MG63 (cell line): ENCODE measurements at places on chromosomes 13 and 19.

DNA sequence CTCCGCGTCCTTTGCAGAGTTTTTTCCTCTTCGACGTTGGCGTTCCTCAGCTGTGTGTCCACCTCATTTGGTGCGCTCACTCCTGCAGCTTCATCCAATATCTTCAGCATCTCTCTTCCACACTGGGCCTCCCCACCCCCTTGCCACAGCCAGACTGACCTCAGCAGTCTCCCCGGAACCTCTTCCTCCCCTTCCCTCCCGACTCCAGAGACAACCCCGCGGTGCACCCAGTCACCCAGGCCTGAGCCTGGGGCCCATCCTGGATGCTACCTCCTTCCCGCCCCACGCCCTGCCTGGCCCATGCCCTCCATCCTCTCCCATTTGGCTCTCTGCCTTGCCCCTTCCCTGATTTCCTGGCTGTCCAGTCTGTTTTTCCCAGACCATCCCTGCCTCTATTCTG lies 8.1 kb upstream of the C5AR2 start:
- DNase-seq, result no peak

DNA sequence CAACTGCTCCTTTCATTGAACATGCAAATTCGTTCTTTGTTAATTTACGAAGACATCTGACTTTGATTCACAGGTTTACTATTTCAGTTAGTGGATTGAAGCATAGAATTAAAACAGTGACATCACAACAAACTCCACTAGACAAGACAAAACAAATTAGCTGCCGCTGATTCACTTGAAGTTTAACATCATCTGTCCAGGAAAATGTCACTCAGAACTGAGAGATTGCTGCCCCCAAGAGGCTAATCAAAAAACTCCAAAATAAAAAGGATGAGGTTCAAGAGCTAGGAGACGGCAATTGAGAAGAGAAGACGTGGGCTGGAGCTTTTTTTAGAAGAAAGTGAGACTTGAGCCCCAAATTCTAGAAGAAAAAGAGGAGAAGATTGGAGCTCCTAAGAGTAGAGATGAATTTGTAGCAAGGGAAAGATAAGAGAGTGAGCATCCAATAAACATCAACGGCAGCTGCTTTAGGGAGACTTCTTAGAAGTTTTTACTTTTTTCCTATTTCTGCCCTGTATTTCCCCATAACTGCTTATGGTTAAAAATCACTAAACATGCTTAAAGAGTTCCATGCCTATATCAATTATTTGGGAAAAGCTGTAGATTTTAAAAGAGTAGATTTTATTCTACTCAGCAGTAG lies 40.8 kb upstream of the TPP2 start:
- DNase-seq, result peak; percentile 1

DNA sequence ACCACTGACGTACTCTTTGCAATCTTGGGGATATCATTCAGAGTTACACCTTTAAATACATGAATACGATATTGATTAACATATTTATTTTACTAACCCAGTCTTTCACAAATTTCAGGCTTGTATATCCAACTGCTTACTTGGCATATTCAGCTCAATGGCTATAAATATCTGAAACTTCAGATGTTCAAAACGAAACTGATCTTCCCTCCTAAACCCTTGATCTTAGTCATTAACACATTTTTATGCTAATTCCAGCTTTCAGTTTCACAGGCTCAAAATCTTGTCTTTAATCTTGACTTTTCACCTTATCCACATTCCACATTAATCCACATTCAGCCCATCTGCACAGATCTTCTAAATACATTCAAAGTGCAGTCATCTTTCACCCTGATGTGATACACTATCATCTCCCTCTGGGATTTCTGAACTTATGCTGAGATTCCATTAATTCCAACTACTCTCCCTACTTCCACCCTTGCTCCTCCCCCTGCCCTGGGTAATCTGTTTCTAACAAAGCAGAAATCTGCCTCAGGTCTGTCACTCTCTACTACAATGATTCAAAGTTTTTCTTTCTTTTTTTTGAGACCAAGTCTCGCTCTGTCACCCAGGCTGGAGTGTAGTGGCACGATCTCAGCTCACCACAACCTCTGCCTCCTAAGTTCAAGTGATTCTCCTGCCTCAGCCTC lies 387.2 kb downstream of the GPC5 start:
- no peak for DNase-seq

DNA sequence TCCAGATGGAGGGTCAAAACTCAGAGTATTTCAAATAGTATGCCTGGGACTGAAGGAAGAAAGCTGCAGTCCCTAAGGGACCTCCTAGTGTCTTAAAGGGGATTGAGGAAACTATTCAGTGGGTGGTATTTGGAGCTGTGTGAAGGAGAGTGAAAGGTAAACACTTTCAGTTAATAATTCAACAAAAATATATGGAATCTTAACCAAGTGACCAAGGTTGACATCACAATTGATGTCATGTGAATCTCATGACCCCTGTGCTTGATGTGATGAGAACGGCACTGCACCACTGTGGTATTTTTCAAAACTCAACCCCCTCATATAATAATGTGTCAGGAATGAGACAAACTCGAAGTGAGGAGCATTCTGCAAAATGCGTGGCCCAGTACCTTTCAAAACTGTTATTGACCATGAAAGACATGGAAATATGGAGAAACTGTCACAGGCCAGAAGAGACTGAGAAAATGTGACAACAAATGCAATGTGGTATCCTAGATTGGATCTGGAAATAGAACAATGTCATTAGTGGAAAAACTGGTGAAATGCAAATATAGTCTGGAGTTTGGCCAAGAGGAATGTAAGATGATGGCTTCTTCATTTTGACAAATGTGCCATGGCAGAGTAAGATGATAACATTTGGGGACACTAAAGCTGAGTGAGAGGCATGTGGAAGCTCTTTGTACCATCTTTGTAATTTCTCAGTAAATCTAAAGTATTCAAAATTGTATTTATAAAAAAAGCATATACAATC lies 553.9 kb downstream of the RFC3 start:
- DNase-seq, result no peak

DNA sequence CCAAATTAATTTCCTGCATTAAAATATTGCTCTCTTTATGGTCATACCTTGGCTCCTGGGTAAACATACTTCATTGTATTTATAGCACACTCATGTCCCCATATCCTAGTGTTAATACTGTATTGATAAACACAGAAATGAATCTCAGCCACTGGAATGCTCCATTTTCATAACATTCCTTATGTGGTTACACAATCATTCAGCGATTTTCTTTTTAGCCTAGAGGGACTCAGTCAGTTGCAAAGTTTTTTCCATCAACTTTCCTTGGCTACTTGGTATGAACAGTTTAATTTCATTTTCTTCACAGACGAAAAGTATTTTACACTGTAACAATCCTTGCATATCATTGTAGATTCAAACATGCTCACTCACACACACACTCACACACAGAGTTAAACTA lies 471.5 kb downstream of the FGF14 start:
- no peak for DNase-seq

DNA sequence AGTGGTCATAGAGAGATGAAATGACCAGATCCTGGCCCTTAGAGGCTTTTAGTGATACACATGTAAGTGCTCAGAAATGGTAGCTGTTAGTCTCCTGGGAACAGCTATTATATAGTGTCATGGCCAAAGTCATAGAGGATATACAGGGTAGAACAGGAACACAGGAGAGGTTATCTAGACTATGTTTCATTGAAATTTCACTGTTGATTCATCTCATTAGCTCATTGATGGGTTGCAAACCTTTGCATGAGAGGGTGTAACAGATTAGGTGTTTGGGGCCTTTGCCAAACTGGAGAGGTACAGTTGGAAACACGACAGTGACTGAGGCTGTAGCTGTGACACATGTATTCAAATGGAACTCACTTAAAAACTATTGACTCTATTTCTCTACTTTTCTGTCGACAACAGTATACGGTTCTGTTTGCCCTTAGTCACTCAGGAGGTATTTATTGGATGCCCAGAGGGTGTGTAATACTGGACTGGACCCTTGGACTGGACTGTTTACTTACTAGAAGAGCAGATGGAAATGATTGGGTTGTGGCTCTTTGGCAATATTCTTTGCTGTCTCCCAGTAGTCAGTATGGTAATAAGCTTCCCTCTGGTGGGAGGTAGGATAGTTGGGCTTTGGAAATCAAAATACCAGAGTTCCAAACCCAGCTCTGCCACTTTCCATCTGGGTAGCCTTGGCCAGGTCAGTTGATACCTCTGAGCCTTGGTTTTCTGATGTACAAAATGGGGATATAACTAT lies 29.8 kb downstream of the ARHGAP35 start:
- peak; percentile 69 for DNase-seq

DNA sequence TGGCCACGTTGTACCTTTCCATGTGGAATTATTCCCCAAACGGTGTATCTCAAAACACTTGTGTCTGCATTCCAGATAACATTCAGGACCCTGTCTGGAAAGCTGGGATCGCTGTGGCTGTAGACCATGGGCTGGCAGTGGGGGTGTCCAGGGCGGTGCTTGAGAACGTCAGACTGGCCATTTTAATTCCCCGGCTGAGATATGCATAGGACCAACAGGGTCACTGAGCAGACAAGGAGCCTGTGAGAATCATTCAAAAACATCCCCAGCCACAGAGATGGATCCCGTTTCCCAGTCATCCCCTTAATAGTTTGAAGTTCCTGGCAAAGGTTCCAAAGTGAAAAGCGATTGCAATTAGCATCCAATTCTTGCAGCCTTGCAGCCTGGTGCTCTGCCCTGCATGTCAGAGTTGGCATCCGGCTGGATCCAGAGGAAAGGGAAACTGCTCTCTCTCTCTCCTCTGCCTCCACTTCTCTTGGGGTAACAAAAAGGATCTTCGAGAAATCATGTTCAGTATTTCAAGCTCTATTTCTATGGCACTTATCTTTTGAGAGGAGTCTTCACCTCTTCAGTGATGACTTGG lies 41.6 kb downstream of the IFT88 start:
- peak; percentile 23 for DNase-seq

DNA sequence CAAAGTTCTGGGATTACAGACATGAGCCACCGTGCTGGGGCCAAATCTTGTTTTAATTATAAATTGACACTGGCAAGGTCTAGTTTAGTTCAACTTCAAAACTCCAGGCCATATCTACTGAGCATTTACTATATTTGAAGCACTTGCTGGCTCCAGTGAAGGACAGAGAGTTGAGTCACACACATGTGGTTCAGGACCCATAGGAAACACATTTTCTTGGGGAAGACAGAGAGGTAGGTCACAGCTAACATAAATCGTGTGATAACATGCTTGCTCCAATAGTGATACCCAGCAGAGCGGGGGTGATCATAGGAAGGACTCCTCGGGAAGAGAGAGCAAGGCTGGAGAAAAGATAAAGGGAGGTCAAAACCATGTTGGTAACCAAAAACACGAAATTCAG lies 170.6 kb upstream of the TSC22D1 start:
- no peak for DNase-seq

DNA sequence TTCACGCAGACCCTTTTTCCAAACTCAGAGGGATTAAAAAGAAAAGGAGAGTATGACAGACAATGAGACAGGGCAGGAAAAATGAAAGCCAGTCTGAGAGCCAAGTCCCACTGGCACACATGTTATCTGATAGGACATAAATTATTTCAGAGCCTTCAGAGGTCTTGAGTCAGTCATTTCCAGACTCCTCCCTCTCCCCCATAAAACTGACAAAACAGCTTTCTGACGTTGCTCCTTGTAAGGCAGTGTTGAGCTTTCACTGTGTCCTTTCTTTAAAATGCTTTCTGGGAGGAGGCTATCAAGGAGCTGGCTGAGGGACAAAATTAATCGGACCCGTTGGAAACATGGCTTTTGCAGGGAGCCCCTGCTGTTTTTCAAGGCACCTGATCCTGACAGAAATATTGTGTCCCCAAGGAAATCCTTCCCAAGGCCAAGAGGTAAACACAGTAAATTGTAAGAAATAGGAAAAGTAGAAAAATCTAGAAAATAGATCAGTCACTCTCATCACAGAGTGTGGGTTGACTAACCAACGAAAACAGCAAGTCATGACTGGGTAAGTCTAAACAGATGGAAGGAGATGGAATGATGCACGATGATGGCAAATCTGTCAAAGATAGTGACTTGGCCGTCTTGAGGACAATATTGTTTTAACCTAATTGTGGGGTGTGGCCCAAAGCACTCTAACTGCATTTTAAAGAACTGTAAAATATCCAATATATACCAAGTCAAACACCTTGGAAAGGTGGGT lies 89.7 kb downstream of the DCT start:
- no peak for DNase-seq
